ENCODE measurements at places on chromosomes 7 and 10.

- DNase-seq, result no peak
Observed at GRCh38 chr7:72234086-72234485, 178.1 kb downstream of the CALN1 start.

DNA sequence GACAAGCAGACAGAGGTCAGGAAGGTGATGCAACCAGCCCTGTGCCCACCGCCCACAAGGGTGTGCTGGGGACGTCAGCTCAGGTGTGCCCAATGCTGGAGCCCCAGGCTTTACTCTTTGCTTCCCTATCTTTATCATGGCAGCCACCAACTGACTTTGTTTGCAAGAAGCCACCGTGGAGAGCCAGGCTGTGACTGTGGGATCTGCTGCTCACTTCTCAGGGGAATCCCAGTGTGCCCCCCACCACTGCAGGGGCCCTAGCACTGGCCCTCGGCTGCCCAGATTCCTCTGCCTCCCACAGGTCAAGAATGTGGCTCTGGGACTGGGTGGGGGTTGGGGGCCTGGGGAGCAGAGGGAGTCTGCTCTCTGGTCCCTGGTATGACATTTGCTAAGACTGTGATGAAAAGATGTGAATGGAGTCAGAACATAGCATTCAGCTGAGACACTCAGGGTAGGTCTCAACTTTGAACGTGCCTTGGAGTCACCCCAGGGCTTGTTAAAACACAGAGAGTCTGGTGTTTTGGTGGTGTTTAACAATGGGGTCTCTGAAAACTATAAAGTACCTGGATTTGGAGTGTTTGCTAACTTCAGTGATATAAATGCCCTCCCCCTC, 47.3 kb downstream of the ARHGAP22 start:
- no peak for DNase-seq

DNA sequence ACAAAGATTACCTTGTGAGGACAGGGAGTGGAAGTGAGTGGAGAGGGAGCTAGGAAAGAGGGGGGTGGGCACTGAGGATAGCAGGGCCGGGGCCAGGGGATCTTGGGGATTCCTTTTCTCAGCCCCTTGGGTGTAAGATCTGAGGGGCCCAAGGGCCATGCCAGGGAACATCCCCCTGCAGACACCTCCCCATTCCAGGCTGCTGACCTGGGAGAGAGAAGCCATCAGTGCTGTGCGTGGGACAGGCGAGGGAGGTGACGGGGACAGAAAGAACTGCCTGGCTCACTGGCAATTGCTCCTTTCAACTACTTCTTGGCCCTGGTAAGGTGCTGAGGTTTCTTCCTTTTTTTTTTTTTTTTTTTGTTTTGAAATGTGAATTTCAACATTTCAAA, 12.0 kb upstream of the BTBD16 start:
- no peak for DNase-seq

DNA sequence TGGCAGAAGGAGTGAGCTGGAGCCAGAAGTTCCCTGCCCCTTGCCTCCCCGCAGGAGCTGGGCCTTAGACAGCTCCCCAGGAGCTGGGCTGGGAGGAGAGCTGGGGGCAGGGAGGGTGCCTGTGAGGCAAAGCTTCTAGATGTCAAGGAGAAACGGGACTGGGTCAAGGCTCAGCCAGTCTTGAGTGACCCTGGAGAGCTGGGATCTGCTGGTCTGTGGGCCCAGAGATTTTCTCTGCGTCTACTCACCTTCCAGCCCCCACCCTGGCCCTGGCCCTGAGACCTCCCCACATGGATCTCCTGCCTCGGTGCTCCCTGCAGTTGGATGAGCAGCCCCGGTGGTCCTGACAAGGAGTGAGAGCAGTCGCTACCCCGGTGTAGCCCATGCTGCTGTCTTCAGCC, 20.3 kb upstream of the SHH start:
- no peak for DNase-seq

DNA sequence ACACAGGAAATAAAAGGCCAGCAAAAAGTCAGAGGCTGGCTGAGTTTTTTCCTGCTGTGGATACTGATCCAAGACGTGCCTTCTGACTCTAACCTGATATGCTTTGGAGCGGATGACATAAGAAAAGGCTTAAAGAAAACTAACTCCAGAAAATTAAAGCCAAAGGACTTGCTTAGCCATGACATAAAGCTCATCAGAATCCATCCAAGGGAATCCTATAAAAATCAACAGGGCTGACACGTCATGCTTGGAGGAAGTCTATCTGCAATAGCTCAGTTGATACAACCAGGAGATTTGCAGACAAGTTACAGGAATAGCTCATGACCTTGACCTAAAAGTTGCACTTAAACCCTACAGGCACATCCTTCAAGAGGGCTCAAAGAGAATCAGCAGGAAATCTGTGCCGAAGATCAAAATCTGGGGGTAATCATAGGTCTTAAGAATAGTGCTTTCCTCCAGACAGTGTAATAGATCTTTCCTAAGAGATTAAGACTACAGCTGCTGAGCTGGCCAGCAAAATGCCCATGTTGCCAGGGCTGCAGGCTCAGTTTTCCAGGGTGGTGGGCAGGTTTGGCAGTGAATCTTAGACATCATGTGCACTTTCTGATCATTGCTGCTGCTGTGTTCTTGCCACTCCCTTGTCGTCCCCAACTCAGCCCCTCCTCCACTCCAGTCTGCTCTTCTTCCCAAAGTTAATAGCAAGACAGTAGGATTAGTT, 111.5 kb upstream of the SVIL start:
- DNase-seq, result no peak

- peak; percentile 18 for DNase-seq
Observed at GRCh38 chr10:32210306-32211045, 136.5 kb downstream of the EPC1 start.

- no peak for DNase-seq
Observed at GRCh38 chr10:55263327-55263726, 462.3 kb upstream of the PCDH15 start.

- no peak for DNase-seq
Observed at GRCh38 chr7:56097700-56098099, 4.9 kb upstream of the PHKG1 start.

GRCh38 chr10:24722676-24723385, 856 bp downstream of the ARHGAP21 start:
- DNase-seq, result peak; percentile 55

DNA sequence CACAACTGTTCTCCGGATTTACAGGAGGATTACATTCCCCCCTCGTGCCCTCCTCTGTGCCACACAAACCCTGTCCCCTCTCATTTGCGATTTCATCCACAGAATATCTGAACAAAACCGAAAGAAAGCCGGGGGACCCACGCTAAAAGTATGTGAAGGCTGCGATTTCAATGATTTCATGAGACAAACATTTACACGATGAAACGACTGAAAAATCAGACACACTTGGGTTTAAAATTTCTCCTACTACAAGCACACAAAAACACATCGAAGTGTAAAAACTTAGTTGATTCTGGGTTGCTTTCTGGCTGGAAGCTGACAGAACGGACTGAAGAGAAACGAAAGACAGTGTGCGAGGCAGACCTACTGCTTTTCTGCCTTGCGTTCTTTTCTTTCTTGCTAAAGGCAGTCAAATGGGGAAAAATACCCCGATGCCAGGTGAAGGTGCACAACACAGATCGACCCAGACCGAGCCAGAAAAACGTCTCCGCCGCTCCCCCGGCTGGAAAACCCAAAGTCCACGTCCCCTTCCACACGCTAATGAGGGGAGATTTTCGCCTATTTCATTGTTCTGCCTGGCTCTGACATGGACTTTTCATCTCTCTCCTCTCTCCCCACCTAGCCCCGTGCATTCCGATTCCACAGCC, 1.2 kb downstream of the HIPK2 start:
- peak; percentile 22 for DNase-seq

GRCh38 chr7:42574685-42575084, 337.2 kb downstream of the C7orf25 start:
- DNase-seq, result no peak

- no peak for DNase-seq
Observed at GRCh38 chr7:134747326-134747725, 32.1 kb upstream of the CALD1 start.

- DNase-seq, result no peak
Observed at GRCh38 chr10:3107426-3107961, 40.1 kb downstream of the PFKP start.

DNA sequence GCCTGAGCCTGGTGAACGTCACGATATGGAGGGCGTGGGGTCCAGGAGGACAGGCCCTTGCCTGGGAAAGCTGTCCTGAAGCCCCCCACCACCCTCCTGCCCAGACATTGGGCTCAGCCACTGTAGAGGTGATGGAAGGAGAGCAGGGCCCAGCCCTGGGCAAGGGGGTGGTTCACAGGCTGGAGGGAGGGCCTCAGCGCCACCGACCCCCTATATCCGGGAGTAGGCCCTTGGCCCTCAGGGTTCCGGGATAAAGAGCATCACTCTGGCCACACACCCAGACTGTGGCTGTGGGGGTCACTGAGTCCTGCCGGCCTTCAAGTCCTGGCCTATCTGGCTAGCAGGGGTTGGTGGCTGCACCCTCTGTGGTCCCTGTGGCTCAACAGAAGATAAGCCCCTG, 55.3 kb upstream of the GTF2IRD1 start:
- no peak for DNase-seq

- no peak for DNase-seq
Observed at GRCh38 chr10:48990226-48990625, 50.6 kb upstream of the LRRC18 start.

DNA sequence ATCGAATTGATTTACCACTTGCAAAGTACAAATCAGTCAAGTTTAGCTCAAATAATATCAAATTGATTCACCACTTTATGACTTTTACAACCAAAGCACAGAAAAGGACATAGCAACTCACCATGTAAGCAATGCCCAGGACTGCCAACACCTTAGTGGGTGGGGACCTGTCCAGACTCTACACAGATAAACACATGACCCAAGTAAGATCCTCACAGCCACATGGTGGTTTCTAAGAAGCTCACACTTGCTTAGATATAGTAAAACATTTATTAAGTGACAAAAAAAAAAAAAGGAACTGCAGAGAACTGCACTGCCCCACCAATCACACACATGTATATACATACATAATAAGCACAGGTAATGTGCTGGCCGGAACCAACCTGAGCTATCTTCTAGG, 116.2 kb downstream of the SLC25A13 start:
- no peak for DNase-seq

DNA sequence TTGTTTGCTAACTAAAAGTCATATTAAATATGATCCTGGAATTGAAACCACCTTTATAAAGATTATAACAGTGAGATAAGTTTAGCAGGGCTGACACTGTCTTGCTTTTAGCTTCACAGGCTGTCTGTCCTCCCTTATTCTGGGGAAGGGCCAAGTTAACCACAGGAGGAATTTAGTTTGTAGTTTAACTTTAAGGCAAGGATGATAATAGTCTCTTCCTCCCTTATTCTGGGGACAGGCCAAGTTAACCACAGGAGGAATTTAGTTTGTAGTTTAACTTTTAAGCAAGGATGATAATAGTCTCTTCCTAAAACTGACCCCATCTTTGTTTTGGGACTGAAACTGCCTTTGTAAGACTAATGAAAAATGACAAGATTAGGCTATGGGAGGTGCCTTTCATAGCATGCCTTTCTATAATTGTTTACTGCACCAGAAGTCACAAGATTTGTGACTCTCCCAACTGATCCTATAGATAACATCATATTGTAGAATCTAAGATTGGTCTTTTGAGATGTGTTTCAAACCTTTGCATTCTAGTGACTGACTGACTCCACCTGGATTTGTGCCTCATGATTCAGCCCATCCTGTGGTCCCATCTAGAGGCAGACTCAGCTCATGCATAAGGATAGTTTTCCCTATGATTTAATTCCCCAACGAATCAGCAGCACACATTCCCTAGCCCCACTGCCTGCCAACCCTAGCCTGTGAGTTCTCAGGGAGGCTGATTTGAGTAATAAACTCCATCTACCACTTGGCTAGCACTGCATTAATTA, 212.0 kb downstream of the MAGI2 start:
- DNase-seq, result no peak

DNA sequence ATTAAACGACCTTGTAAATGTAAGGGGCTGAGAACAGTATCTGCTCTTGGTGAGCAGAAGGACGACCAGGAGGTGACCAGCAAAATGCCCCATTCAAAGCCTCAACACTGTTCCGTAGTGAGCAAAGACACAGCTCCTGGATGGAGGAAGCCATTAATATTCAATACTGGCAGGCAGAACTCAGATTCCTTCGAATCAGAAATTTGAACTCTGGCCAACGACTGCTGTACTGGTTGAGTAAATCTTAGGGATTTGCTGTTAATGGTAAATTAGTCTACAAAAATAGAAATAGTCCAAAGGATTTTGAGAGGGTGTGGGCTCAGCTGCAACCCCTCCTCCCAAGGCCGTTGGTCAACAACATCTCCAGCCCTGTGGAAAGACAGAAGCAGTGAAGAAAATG, 130.5 kb upstream of the PFKP start:
- DNase-seq, result no peak

DNA sequence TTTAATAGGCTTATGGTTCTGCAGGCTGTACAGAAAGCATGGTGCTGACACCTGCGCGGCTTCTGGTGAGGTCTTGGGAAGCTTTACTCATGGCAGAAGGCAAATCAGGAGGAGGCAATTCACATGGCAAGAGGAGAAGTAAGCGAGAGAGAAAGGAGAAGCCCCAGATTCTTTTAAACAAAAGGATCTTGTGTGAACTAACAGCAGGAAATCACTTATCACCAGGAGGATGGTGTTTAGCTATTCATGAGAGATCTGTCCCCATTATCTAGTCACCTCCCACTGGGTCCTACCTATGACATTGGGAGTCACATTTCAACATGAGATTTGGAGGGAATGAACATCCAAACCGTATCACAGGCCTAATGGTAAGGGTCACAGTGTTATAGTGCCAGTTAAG, 678.0 kb upstream of the KCND2 start:
- no peak for DNase-seq

DNA sequence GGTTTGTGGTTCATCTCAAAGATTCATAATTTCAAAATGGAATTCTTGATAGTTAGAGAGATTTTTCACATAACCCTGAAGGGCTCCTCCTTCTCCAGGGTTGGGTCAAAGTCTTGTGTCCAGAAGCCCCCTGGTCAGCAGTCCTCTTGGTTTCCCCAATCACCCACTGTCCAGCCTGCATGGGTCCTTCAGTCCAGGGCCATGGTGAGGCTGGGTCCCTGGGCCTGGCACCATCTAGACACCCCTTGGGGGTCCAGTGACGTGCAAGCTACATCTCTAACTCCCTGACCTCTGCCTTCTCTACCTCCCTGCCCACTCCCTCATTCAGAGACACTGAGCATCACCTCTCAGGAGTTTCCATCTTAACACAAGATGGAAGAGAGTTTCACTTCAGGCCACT, 26.1 kb downstream of the ANXA8 start:
- DNase-seq, result no peak

GRCh38 chr7:152313831-152314604, 121.8 kb downstream of the KMT2C start:
- no peak for DNase-seq

DNA sequence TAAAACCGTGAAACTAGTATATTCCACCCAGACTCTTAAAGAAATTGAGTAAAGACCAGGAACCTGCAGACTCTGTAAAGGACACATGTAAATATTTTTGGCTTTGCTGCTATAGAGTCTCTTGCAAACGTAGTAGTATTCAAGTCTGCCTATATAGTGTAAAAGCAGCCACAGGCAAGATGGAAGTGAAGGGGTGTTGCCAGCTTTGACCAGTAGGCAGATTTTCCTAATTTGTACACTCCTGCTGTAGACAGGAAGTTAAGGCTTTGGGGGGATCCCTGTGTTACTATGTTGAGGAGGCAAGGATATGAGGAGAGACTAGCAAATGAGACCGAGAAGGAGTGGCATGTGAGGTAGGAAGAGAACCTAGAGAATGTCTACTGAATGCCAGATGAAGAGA, 27.7 kb downstream of the WAC start:
- no peak for DNase-seq

GRCh38 chr7:136869001-136869961, 829 bp downstream of the CHRM2 start:
- no peak for DNase-seq

- no peak for DNase-seq
Observed at GRCh38 chr10:114953047-114953446, 15.1 kb downstream of the TRUB1 start.

- no peak for DNase-seq
Observed at GRCh38 chr7:112428715-112429114, 21.5 kb upstream of the IFRD1 start.
